Left hindlimb (tissue), 1 donor: ENCODE measurements at places on chromosomes 4 and X.

DNA sequence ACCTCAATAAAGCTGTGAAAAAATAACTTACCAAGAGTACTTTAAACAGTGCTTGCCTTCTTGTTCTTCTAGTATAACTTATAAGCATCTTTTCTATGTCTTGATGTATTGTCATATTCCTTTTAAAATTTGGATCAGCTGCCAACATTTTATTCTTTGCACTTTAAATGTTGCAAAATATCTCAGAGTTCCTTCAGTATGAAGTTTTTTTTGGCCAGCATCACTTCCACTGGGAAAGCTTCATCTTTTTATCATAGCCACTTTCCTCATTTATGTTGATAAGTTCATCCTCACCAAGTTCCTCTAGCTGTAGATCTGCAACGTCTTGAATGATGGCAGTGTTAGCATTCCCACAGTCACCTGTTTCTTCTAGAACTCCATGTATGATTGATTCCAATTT, 24.2 kb downstream of the CXorf58 start:
- DNase-seq, result no peak

GRCh38 chr4:95439071-95439470, 109.7 kb downstream of the UNC5C start:
- DNase-seq, result no peak

- peak; percentile 63 for DNase-seq
Measured at GRCh38 chr4:52751487-52751911, 274 bp upstream of the ERVMER34-1 start.

- no peak for DNase-seq
Measured at GRCh38 chrX:68454476-68455150, 21.3 kb upstream of the OPHN1 start.

- no peak for DNase-seq
Measured at GRCh38 chrX:80799584-80799983, 10.1 kb downstream of the BRWD3 start.

GRCh38 chr4:39353478-39354253, 12.5 kb downstream of the RFC1 start:
- no peak for DNase-seq

DNA sequence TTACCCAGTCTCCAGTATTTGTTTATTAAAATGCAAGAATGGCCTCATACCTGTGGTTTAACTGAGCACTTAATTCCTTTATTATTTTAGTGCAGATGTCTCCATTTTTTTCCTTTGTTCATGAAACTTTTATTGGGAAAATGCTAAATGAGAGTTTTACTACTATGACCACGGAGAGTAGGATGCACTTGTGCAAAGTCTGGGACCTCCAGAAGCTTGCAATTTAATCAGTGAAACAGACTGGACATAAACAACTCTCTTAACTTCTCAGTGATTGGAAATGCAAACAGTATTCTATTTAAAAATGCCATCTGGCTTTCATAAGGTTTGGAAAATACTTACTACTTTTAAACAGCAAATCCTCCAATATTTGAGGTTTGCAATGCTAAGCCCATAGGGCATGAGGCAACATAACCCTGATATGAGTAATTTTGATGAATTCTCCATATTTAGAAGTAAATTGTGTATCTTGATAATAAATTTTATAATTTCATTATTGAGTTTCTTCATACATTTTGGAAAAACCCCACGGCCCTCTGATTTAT, 718.7 kb upstream of the MAGEB2 start:
- no peak for DNase-seq

- peak; percentile 85 for DNase-seq
Measured at GRCh38 chr4:151408630-151409469, at the start of gene FHIP1A. TSS of gene FHIP1A (plus strand) at chr4:151409176. CDS start at chr4:151566260, 157,084 bp downstream.

- no peak for DNase-seq
Measured at GRCh38 chr4:67546004-67546356, 677 bp upstream of the CENPC start.

DNA sequence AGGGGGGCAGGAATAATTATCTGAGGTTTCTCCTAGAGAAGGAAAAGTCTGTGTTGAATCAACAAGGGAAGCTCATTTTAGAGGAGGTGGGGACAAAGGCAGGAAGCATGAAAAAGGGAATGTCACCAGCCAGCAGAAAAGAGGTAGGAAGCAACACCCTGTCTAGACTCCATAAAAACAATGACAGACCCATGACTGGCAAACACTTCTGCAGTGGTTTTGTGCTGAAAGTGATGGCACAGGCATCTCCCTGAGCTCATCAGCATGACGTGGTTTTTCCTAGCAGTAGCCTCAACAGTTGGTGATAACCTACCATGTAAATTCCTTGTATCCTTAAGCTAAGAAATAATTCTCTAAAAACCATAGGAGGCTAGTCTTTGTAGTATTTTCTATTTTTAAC, 110.7 kb upstream of the GALNT7 start:
- DNase-seq, result no peak

DNA sequence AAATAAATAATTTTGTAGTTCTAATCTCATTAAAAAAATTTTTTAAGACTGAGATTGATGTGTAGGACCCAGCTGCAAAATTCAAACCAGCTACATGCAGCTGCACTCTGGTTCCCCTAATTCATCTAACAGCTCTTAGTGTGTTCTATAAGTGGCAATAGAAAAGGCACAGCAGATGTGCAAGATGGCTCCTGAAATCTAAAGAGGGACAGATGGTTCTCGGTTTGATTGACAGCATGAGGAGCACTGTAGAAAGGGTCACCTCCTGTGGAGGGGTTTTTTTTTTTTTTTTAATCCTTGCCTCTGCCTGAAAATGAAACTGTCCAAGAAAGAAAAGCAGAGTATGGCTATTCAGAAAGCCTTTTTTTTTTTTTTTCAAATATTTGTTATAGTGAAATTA, 16.9 kb upstream of the OCIAD1 start:
- DNase-seq, result no peak

DNA sequence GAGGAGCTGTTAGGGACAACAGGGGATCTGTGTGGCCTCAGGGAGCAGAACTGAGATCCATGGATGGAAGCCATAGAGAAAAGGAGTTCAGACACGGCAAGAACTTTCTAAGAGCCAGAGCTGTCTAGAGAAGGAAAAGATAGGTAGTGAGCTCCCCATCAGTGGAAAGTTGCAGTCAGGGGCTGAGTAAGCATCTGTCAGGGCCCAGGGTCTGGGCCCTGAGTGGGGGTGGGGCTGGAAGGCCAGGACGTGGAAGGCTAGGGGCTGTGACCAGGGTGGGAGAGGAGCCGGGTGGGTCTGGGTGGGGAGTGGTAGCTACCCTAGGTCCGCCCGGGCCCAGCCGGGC, 324 bp upstream of the MSN start:
- no peak for DNase-seq

DNA sequence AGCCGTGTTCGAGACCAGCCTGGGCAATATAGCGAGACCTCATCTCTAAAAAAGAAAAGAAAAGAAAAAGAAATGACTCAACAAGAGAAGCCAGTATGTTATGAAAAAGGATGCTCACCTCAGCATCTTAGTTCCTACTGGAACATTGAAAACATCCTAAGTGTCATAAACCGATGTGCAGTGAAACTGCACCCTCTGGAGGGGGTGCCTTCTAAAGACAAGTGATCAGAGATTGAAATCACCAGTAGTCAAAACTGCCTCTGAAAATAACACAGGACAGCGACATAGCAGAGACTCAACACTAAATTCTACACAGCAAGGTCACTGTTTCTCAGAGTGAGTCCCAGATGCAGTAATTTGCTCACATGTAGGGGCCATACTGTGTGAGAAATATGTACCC, 28.0 kb upstream of the ATP6AP2 start:
- DNase-seq, result no peak

- no peak for DNase-seq
Measured at GRCh38 chrX:122579036-122579435, 605.0 kb upstream of the GRIA3 start.

DNA sequence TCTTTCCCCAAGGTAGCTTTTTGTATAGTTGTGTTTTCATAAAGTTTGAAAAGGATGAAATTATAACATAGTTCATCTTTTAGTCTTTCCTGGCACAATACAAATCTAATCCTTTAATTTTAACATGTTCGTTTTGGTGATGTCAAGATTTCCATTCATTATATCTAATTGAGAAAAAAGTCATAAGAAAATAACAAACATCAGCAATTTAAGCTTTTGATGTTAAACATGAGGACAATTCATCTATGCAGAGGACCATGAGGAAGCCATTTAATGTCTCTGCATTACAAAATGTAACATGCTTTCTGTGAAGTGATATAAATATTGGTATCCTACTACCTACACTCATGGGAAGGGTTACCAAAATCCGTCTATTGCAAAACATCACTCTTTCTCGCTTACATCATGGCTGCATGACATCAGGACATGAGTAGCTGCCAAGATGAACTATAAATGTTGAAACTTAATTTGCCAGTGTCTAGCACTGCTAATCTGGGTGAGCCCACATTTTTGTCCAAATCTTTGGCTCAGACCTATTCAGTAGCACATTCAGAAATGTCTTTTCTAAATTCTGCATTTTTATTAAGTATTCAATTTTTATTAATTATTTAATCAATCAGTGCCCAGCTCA, 9.5 kb downstream of the EPGN start:
- DNase-seq, result no peak

DNA sequence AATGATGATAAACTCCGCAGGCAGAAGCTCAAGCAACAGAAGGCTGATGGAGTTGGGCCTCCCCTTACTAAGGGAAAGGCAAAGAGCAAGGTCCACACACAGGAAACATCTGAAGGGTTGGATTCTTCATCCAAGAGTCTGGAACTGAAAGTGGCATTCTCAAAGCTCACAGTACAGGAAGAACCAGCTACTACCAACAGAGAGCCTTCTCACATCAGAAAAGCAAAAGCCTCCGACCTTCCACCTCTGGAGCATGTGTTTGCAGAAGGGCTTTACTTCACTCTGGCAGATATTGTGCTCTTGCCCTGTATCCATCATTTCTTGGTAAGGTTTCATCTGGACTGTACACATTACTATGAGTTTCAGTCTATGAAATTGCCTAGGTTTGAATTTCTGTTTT, 10.6 kb downstream of the GSTCD start:
- DNase-seq, result no peak

GRCh38 chr4:30605616-30606190, 114.5 kb upstream of the PCDH7 start:
- DNase-seq, result no peak

GRCh38 chr4:7237873-7238272, 45.5 kb downstream of the SORCS2 start:
- DNase-seq, result no peak

GRCh38 chr4:163988865-163989264, 494.4 kb downstream of the TMA16 start:
- no peak for DNase-seq

DNA sequence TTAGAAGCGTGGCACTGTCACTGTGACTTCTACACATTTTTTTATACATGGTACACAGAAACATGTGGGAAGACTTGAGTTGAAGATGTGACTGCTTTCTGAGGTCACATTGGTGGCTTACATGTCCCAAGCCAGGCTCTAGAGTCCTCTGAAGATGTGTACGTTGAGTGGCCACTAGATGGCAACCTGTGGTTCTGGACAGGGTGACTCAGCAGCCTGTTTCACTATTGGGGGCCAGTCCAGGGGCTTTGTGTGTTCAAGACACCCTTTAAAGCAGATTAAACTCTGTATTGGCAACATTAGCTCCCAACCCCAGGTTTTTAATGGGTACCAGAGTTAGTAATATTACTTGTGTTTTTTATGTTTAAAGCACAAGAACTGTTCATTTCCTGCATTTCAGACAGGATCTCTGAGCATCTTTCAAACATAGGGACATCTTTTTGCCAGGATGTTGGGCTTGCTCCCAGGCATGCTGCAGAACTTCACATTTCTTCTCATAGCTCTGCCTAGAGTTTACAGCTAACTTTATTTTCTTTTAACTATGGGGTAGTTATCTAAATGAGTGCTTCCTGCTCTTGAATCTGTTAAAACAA, 53.0 kb downstream of the DCUN1D4 start:
- peak; percentile 48 for DNase-seq

DNA sequence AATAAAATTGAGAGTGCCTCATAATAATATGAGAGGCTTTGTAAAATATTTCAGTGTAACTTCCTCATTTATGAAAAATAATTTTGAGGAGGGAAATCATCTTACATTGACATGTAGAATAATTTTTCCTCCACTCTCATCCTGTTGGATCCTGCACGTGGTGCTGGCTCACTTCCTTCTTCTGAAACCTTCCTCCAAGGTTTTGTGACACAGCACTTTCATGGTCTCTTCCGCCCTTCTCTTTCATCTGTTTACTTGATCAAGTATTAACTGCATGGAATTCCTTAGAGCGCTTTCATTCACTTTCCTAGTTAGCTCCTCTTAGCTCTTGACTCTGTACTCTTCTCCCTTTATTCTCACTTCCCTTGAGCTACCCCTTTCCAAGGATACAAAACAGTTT, 246.5 kb downstream of the RAPGEF2 start:
- no peak for DNase-seq

DNA sequence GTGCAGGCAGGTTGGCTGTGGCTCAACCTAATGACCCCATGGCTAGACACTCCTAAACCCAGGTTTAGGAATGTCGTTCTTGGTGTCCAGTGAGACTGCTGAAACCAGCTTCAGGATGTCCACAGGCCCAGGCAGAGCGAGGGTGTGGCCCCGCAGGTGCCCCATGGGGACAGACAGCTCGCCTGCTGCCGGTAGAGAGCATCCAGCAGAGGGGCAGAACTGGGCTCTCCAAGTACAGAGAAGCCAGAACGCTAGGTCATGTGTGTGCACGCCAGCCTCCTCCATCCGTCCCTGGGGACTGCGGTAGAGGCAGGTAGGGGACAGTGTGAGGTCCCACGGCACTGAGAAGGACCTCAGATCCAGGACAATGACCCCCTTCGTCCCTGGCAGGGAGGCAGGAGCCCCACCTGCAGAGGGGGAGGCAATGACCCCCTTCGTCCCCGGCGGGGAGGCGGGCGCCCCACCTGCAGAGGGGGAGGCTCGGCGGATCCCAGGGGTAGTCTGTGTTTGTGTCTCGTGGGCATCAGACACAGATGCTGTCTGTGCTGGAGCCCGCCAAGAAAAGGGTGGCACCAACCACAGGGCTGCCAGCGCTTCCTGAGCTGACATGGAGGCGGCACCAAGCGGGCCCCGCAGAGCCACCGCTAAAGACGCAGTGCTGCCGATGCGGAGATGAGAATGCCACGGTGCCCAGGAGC, 118.4 kb downstream of the FAM53A start:
- DNase-seq, result peak; percentile 15

DNA sequence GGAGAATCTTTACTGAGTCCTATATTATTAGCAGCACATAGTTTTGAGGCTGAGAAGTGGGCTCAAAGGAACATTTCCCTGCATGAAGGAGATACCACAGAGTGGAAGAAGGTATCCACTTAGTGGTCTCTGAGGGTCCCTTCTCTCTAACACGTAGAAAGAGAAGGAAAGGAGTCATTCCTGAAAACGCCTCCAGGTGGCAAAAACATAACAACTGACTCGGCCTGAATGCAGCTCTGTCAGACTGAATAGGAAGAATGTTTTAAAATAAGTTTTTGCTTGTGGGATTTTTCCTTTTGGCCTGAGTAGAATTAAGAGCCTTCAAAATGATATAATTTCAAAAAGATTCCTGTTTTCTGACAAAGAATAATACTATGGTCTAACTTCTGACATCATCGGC, 23.3 kb downstream of the RPGR start:
- no peak for DNase-seq

- no peak for DNase-seq
Measured at GRCh38 chr4:95693594-95693993, 144.8 kb upstream of the UNC5C start.
